ENCODE measurements at places on chromosomes 5 and 9.

DNA sequence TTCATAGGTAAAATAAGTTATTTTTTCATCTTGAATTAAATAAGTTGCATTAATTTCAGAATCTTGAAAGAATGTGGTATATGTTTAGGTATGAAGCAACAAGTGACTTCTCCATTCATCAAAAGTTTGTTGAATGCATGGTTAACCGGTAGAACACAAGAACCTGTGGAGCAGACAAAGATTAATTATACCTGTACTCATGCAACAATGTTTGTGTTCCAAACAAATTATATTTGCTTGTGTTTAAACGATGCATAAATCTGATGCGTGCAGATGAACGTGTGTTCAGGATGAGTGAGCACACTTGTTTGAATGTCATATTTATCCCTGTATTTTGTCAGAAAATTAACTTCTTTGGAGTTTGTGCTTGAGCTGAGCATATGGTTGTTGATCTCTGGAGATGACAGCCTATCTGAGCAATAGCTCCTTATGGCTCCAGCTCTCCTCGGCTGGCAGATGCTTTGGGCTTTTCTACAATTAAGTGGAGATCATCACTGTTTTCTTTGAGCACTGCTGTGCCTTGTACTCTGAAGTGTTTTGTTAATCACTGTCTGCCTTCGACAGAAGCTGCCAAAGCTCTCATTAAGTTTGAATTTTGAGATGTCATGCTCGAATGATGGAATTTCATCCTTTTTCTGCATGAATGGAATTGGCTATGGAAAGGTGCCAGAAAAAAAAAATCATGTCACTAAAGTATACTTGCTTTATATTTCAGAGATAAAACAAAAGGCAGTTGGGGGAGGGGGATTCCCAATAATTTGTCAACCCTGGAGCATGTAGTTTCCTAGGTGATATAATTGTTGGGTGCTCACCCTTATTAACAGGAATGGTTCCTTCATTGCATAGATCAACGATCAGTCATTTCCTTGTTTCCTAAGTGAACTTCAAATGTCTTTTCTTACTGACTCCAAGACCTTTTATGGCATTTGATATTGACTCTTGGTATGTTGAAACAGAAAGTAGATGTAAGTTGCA lies 502.5 kb upstream of the ARRDC3 start:
- DNase-seq: no peak

GRCh38 chr5:139150367-139150999 lies 47.7 kb downstream of the SIL1 start:
- no peak for DNase-seq

GRCh38 chr5:132303589-132303988 lies 9.4 kb downstream of the SLC22A4 start:
- DNase-seq: no peak

DNA sequence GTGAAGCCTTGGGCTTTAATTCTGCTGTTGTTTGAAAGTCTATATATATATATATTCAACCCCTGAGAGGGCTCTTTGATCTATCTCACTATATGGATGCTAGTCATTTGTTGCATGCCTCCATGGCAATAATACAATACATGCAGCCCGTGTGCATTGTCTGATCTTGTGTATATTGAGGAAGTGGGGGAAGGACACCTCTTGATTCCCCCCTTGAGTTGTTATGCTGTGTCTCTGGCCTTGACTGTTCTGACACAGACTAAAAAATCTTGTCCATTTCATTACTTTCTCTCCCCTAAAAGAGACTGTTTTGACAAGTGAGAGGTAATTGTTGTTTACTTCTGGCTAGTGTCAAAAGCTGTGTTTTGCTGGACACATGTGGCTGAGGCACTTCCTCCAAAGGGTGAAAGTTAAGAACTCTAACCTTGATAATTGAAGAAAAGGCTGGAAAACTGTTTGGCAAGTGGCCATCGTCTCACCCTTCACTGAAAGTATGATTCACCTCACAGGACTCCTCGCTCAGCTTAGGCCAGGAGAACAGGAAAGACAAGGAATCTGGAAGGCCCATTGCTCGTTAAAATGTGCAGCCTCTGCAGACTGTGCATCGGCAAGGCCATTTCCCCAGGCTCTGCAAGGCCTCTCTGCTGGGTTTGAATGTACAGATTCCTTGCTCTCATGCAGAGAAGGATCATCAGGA lies 304.0 kb downstream of the PRELID2 start:
- no peak for DNase-seq
